Caudate nucleus (tissue), 63 donors: ENCODE measurements at places on chromosomes 12 and 14.

GRCh38 chr14:69703047-69704039, 63.6 kb upstream of the SRSF5 start:
- no peak for DNase-seq

- no peak for DNase-seq
Observed at GRCh38 chr14:69226178-69226577, 33.8 kb upstream of the GALNT16 start.

DNA sequence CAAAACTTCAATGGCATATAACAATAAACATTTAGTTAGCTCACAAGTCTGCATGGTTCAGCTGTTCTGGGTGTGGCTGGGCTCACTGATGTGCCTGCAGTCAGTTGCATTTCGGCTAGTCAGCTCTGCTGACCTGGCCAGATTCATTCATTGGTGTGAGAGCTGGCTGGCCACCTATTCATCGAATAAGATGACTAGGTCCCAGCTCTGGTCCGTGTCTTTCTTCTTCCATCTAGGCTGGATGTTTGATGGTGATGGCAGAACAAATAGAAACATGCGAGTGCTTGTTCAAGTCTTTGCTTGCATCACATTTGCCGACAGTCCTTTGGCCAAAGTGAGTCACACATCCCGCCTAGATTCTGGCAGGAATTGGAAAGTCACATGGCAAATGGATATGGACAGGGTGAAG, 203.3 kb upstream of the CRY1 start:
- no peak for DNase-seq

DNA sequence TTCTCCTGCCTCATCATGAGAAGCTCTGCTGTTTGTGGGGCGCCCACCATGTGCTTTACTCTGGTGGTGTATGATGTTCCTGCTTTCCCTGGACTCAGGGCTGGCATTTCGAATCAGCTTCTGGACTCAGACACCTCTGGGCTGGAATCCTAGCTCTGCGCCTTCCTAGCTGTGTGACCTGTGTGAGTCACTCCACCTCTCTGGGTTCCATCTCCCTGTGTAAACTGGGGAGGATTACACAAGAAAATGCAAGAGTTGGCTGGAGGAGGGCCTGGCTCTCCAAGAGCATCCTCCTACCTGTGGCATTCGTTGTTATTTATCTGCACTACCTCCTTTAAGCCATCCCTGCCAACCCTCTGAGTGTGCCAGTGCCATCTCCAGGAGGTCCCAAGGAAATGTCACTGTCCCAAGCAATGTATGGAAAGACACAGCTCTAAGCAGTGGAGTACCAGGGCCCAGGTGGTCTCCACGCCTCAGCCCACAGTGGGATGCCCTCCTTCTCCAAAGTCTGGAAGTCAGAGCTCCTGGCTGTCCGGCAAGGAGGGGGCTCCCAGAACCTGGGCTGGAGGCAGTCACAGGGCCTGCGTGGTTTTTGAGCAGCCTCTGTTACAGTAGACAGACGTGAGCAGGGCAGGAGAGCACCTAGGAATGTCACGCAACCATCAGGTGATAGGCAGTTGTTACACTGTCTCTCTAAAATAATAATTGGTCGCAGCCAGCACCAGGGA, 7.3 kb upstream of the TNFAIP2 start:
- no peak for DNase-seq

GRCh38 chr12:66066137-66066928, 64.2 kb downstream of the LLPH start:
- DNase-seq = no peak

DNA sequence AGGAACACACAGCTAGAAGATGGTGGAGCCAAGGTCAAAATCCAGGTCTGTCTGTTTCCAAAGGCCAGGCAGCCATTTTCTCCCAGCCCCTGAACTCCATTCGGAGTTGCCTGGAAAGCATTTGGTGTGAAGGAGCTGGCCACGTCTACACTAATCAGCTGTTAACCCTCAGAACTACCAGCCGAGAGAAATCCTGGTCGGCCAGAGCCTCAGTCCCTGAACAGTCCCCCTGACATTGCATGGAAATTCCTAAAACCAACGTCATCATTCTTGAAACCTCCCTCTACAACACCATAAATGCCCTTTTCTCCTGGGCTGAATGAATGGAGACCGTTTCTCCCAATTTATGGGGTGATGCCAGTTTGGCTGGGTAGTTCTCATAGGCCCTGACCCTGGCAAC, 245.6 kb downstream of the SLC41A2 start:
- no peak for DNase-seq

- DNase-seq = peak; percentile 29
Observed at GRCh38 chr12:91565246-91565645, 382.6 kb upstream of the DCN start.

DNA sequence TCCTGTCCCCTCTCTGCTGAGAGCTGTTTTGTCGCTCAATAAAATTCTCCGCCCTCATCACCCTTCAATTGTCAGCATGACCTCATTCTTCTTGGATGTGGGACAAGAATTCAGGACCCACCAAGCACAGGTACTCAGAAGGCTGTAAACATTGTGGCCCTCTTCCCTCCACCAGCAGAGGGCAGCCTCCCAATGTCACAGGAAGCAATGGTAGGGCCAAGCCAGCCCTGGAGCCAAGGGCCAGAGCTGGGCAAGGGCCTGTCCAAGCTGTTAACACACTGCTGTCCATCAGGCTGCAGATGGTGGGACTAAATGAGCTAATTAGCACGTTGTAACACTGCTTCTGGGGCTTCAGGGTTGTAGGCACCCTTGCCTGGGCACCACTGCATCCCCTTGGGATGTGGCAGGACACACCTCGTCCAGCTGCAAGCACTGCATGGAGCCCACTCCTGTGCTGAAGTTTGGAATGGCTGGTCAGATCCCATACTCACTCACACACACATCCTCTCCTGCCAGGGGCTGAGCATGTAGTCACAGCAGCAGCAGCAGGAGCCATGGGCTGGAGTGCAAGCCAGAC, 62.7 kb upstream of the HECTD1 start:
- DNase-seq = no peak

DNA sequence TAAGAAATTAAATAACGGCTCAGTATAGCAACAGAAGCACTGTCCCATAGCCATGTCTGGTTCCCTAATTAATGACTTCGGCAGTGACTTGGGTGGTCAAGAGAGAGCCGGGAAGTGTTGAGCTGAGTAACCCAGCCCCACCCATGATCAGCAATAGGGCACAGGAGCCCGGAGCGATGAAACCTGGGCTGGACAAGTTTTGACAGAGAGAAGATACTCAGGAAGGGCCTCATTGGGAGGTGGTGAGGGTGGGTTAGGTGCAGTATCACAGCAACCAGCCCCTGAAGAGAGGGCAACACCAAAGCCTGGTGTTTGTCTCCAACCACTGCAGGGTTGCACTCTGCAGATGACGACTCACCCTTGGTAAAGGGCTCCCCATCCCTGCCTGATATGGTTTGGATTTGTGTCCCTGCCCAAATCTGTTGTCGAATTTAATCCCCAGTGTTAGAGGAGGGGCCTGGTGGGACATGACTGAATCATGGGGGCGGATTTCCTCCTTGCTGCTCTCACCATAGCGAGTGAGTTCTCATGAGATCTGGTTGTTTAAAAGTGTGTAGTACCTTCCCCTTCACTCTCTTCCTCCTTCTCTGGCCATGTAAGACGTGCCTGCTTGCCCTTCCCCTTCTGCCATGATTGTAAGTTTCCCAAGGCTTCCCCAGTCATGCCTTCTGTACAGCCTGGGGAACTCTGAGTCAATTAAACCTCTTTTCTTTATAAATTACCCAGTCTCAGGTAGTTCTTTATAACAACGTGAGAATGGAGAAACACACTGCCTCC, 124.9 kb upstream of the MED13L start:
- no peak for DNase-seq

GRCh38 chr12:22333713-22334409, 646 bp downstream of the ST8SIA1 start:
- DNase-seq = no peak

DNA sequence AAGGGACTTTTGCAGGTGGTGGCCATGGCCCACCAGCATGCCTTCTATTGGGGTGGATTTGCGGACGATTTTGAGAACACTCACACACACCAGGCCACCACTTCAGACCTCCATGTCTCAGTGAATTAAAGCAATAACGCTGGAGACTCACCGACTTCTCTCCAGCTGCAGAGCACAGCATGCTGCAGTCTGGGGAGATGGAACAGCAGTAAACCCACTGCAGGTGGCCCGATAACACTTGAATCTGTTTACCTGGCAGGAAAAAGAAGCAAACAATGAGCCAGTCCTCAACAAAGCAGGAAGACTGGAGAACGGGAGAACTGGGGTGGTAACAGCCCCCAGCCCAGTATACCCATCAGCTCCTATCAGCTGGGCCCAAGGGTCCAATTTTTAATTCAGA, 21.6 kb downstream of the RFC5 start:
- DNase-seq = no peak

- DNase-seq = no peak
Observed at GRCh38 chr12:82057770-82058169, 298.6 kb upstream of the PPFIA2 start.

DNA sequence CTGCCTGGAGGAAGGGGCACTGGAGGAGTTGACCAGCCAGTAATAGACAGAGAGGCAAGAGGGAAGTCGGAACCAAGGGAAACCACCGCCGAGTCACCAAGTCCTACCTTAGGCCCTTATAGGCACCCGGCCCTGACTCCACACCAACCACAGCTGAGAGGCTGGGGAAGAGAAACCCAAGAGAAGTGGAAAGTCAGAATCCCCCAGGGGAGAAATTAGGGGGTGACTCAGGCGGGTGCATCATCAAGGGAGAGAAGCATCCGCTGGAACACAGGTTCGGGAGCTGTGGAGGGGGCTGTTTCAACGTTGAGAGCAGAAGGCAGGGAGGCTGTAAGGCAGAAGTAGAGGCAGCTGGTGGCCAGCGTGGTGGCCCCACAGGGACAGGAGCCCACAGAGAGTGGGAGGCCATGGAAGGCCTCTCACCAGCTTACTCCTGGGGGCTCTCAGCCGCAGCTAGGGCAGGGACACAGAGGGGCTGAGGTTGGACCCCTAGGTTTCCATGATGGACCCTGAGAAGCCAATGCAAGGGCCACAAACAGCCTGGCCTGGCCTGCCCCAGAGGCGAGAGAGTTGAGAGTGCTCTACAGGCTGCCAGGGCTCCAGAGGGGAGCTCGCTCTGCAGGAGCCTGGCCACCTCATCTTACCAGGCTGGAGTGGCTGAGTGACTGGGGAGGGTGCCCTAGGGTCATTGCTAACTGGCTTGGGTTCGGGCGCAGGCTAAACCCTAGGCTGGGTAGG, 1.4 kb upstream of the TRMT61A start:
- DNase-seq = no peak

DNA sequence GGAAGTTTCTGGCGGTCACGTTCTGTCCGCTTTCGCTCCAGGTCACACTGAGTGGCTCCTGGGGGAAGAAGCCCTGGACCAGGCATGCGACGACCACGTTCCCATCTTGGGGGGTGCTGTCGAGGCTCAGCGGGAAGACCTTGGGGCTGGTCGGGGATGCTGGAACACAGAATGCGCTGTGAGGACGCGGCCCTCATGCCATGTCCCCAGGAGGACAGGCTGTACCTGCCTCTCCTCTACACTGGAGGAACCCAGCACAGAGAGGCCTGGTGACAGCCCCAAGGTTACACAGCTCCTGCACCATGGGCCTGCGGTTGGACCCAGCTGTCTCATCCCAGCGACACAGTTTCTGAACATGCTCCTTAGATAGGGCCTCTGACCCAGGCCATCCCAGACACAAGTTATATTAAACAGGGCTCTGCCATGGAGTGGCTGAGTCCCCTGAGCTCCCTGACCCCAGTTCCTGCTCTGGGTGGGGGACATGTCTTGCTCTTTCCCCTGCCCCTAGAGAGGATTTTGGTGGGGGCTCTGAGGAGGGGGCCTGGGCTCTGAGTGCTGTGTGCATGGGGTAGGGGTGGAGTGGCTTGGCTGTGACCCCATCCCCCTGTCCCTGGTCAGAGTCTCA, 62.0 kb downstream of the TMEM121 start:
- no peak for DNase-seq

DNA sequence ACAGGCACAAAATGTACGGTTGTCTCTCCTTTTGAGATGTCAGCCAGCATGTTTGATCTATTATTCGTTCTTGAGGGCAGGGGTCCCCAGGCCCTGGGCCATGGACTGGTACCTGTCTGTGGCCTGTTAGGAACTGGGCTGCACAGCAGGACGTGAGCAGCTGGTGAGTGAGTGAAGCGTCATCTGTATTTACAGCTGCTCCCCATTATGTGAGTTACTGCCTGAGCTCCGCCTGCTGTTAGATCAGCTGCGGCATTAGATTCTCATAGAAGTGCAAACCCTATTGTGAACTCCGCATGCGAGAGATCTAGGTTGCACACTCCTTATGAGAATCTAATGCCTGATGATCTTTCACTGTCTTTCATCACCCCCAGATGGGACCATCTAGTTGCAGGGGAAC, 41.4 kb upstream of the SCN8A start:
- no peak for DNase-seq

- DNase-seq = no peak
Observed at GRCh38 chr14:104892531-104893434, 27.7 kb downstream of the CEP170B start.

- DNase-seq = no peak
Observed at GRCh38 chr12:14256121-14256520, 109.4 kb upstream of the ATF7IP start.

DNA sequence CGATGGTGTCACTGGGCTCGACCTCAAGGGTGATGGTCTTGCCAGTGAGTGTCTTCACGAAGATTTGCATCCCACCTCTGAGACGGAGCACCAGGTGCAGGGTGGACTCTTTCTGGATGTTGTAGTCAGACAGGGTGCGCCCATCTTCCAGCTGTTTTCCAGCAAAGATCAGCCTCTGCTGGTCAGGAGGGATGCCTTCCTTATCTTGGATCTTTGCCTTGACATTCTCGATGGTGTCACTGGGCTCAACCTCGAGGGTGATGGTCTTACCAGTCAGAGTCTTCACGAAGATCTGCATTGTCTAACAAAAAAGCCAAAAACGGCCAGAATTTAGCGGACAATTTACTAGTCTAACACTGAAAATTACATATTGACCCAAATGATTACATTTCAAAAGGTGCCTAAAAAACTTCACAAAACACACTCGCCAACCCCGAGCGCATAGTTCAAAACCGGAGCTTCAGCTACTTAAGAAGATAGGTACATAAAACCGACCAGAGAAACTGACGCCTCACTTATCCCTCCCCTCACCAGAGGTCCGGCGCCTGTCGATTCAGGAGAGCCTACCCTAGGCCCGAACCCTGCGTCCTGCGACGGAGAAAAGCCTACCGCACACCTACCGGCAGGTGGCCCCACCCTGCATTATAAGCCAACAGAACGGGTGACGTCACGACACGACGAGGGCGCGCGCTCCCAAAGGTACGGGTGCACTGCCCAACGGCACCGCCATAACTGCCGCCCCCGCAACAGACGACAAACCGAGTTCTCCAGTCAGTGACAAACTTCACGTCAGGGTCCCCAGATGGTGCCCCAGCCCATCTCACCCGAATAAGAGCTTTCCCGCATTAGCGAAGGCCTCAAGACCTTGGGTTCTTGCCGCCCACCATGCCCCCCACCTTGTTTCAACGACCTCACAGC, 717 bp downstream of the UBC start:
- DNase-seq = no peak

GRCh38 chr12:79557690-79558315, 133.0 kb downstream of the PAWR start:
- no peak for DNase-seq

GRCh38 chr14:23538785-23539184, 12.8 kb downstream of the ZFHX2 start:
- no peak for DNase-seq
